Activated CD8-positive, alpha-beta T cell treated with anti-CD3 and anti-CD28 coated beads, Interleukin-2, amount 10 ng/mL, durations not matched to agents 7 days and 5 days (primary cell): ENCODE measurements at places on chromosomes 13 and 19. TPM values are rescaled to one million over a fixed set of nuclear protein-coding genes. Genes with fewer than 3 reads are reported as not detected.

FGF22 gene
- not detected for total RNA-seq

MPND gene
- 26.0 TPM for total RNA-seq

RFPL4A gene
- total RNA-seq: not detected

ZMYM5 gene
- total RNA-seq: 15.8 TPM

KLK3 gene
- total RNA-seq: not detected

NKPD1 gene
- 0.24 TPM for total RNA-seq

ZC3H4 gene
- total RNA-seq: 102 TPM

COL4A2 gene
- total RNA-seq: not detected

GRCh38 chr13:38147050-38147449, 202.6 kb upstream of the UFM1 start:
- no peak for DNase-seq

GRCh38 chr13:98792785-98793495, 40.5 kb upstream of the SLC15A1 start:
- no peak for DNase-seq

GRCh38 chr19:5955636-5955935, 22.4 kb downstream of the RANBP3 start:
- DNase-seq: no peak

GRCh38 chr13:19910336-19911072, 47.1 kb upstream of the ZMYM5 start:
- no peak for DNase-seq
